ENCODE measurements at places on chromosomes 11 and 22.

DNA sequence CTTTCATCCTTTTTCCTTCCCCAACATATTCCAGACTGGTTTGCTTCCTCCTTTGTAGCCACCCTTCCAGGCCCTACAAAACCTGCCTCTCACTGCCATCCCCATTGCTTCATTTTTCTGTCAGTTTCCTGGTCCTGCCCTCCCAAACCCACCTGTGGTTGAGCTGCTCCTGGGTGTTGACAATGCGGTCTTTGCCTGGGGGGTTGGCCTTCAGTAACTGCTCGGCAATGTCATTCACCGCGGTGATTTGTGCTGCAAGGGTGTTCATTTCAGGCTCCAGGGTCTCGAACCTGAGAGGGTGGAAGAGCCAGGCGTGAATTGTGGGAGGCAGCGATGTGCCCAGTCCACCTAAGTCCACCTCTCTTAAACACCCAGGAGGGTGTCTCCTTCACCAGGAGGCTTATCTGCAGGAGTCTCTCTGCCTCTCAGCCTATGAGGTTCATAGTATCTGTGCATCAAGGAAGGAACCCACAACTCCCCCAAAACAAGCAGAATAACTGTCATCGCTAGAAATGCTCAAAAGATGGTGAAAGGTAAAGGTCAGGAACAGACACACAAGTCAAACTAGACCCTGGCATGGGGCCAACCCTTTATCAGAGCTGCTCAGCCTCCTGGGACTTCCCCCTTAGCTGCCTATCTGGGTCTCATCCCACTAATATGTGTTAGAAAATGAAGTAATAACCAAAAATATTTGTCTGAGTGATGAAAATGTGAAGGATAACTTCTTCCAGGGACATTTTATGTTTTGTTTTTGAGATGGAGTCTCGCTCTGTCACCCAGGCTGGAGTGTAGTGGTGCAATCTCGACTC, 23.9 kb upstream of the RBM4B start:
- no peaks in the 10 kb centered on the region for H3K4me1 ChIP-seq
- no peak for DNase-seq
- no peaks in the 10 kb centered on the region for H3K36me3 ChIP-seq
- H3K27ac ChIP-seq = no peak overlapping the region
- no peaks in the 10 kb centered on the region for H3K27me3 ChIP-seq

DNA sequence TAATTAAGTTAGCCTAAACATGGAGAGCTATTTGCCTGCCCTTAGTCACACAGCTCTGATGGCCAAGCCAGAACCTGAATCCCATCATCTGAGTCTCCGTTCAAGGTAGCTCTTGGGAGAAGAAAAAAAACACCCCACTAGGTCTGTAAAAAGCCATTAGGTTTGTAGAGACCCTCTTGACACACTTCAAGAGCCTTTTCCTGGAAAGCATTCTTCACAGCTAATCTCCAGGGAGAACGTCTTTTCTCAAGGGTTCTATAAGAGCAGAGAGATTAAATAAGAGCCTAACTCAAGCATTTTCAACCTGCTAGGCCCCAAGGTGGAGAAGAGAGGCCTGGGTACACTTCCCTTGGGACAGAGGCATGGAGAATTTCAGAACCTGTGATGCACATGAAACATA, 61.6 kb upstream of the NAV2 start:
- H3K4me3 ChIP-seq = no peak overlapping the region
- DNase-seq = no peak
- no peaks in the 10 kb centered on the region for H3K36me3 ChIP-seq
- H3K4me1 ChIP-seq = no peaks in the 10 kb centered on the region
- no peaks in the 10 kb centered on the region for H3K27me3 ChIP-seq

- H3K27ac ChIP-seq = no peak overlapping the region
- no peaks in the 10 kb centered on the region for H3K36me3 ChIP-seq
- no peaks in the 10 kb centered on the region for H3K4me1 ChIP-seq
- H3K27me3 ChIP-seq = no peaks in the 10 kb centered on the region
- H3K4me3 ChIP-seq = no peak overlapping the region
These were observed 4.2 kb upstream of the OSM start for GRCh38 chr22:30270832-30271231.

DNA sequence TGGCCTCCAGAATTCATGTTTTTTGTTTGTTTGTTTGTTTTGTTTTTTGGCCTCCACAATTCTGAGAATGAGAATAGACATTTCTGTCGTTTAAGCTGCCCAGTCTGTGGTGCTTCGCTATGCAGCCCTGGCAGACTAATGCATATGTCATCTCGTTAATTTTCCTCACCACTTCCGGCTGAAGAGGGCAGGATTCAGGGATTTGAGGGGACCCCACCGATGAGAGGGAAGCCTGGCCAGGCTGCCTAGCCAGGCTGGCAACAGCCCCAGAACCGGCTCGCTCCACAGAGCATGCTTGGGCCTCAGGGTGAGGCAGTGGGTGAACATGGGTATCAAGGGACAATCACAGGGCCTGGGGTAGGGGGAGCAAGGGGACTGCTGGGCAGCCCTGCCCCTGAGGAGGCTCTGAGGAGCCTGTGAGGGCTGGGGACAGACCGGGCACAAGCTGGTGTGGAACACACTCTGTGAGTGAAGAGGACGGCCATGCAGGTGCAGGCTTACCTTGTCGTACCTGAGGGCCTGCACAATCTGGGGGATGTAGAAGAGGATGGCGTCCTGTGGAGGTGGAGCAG, 47.8 kb upstream of the SERPIND1 start:
- no peak overlapping the region for H3K27ac ChIP-seq
- no peaks in the 10 kb centered on the region for H3K27me3 ChIP-seq
- DNase-seq = no peak

GRCh38 chr22:44133901-44134571, 46.7 kb upstream of the PARVG start:
- no peak overlapping the region for H3K27ac ChIP-seq
- no peaks in the 10 kb centered on the region for H3K27me3 ChIP-seq
- no peak overlapping the region for H3K4me3 ChIP-seq
- DNase-seq = no peak

DNA sequence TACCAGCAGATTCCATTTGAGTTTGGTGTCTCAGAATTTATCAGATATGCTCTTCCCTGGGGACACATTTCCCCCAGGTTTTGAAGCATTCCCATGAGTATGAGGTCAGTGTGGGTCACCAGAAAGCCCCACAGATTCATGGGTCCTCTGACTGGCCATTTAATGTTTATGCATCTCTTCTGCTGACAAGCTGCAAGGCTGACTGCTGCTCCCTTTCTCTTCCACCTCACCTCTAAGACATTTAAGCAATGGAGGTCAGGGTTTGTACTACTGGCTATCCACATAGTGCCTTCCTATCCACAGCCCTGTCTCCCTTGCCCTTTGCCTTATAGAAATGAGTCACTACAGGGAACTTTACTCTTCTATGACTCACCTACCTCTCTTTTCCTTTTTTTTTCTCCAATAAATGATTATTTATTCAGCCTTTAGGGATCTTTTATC, 106.0 kb upstream of the TIMP3 start:
- H3K27ac ChIP-seq = no peak overlapping the region
- no peaks in the 10 kb centered on the region for H3K36me3 ChIP-seq
- no peak overlapping the region for H3K4me3 ChIP-seq
- no peak for DNase-seq

GRCh38 chr11:58693026-58693425, 38.7 kb downstream of the GLYAT start:
- no peaks in the 10 kb centered on the region for H3K4me1 ChIP-seq
- no peak overlapping the region for H3K27ac ChIP-seq

- H3K27me3 ChIP-seq = no peaks in the 10 kb centered on the region
- no peak overlapping the region for H3K4me3 ChIP-seq
- no peak overlapping the region for H3K27ac ChIP-seq
- DNase-seq = no peak
- peaks cover 10% of the 10 kb centered on the region for H3K36me3 ChIP-seq
- H3K4me1 ChIP-seq = no peaks in the 10 kb centered on the region
These were observed 62.7 kb downstream of the DBX1 start for GRCh38 chr11:20097319-20098221.

GRCh38 chr11:128803011-128803410, 64.1 kb downstream of the KCNJ1 start:
- no peak overlapping the region for H3K27ac ChIP-seq
- H3K4me1 ChIP-seq = no peaks in the 10 kb centered on the region
- no peak overlapping the region for H3K4me3 ChIP-seq
- H3K36me3 ChIP-seq = no peaks in the 10 kb centered on the region
- DNase-seq = no peak

- peak overlapping the region; percentile 83 for H3K4me3 ChIP-seq
- H3K27me3 ChIP-seq = peaks cover 40% of the 10 kb centered on the region
- no peak for DNase-seq
- peaks cover 19% of the 10 kb centered on the region for H3K4me1 ChIP-seq
- peak overlapping the region; percentile 73 for H3K27ac ChIP-seq
These were observed 978 bp downstream of the FLI1 start for GRCh38 chr11:128694618-128695481.

GRCh38 chr22:26389125-26389524, 39.9 kb upstream of the ASPHD2 start:
- H3K27ac ChIP-seq = no peak overlapping the region
- no peaks in the 10 kb centered on the region for H3K36me3 ChIP-seq
- no peaks in the 10 kb centered on the region for H3K27me3 ChIP-seq
- no peaks in the 10 kb centered on the region for H3K4me1 ChIP-seq
- H3K4me3 ChIP-seq = no peak overlapping the region
- no peak for DNase-seq

- no peak for DNase-seq
- peak overlapping the region; percentile 14 for H3K27ac ChIP-seq
- H3K36me3 ChIP-seq = peaks cover 30% of the 10 kb centered on the region
- H3K27me3 ChIP-seq = no peaks in the 10 kb centered on the region
These were observed 29.8 kb downstream of the SGSM3 start for GRCh38 chr22:40400159-40400558.

DNA sequence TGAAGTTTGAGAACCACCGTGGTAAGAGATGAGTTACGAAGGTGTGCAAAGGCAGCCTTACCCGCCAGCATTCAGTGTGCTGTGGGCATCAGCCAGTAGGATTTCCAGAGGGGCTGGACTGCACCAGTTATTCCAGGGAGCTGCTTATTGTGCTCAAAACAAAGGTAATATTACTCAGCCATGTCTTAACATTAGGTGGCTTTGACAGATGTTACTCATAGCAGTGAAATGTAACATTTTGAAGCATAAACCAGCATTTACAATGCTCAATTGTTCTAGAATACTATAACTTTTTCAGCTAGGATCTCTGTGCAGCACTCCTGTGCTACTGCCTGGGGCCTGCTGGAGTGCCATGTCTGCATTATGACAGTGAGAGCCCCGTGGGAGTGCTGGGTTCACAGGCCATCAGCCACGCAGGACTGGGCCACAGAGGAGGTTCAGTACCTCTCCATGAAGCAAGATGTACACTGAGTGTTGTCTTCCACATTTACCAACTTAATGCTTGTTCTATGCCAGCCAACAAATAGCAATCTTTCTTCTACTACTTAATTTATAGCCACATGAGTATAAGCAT, 238.1 kb downstream of the CADM1 start:
- DNase-seq = no peak
- H3K27ac ChIP-seq = no peak overlapping the region
- peaks cover 15% of the 10 kb centered on the region for H3K4me1 ChIP-seq
- H3K36me3 ChIP-seq = no peaks in the 10 kb centered on the region
- H3K4me3 ChIP-seq = no peak overlapping the region
- H3K27me3 ChIP-seq = no peaks in the 10 kb centered on the region
